ENCODE measurements at places on chromosomes 4 and X.

DNA sequence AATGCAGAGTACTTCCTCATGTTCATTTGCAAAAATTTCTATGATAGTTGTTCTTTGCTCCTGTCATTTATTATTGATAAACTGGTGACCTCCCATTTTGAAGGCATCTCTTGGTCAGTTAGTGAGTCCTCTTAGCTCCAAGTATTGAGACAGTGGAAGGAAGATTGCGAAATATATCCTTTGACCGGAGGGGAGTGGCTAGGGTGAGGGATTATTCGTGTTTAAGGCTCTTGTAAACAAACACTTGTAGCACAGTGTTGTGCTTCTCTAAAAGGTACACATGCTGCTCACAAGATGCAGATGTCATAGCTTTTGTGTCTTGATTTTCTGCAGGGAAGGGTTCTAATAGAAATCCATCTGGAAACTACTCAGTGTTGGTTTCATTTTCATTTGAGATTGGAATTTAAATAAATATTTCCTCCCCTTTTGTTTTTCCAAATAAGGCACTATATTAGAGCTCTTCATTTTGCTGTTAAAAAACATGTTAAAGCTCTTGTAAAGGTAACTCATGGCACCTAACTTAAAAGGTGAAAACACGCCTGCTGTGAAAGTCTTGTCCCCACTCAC, 21.8 kb downstream of the TXLNG start:
- no peak for DNase-seq

- no peak for DNase-seq
Observed at GRCh38 chr4:76536373-76536689, 101.3 kb downstream of the SHROOM3 start.

DNA sequence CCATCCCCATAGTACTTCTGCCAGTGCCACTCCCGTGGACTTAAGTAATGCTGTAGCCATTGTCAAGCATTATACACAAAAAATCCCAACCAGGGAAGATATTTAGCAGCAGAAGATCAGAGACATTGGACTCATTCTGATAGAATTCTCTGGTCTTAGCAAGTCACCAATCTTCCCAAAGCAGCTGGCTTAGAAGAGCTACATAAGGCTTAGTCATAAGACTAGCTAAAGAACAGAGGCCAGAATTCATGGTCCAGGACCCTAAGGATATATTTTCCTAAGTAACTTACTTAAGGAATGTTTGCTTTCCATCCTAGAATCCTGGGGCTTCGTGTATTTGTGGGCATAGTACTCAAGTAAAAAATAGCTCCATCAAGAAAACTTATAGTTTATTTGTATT, 100.3 kb upstream of the SLIT2 start:
- DNase-seq = no peak

GRCh38 chr4:174422893-174423256, 99.4 kb downstream of the HPGD start:
- no peak for DNase-seq

- no peak for DNase-seq
Observed at GRCh38 chr4:21887481-21887880, 61.1 kb downstream of the KCNIP4 start.

DNA sequence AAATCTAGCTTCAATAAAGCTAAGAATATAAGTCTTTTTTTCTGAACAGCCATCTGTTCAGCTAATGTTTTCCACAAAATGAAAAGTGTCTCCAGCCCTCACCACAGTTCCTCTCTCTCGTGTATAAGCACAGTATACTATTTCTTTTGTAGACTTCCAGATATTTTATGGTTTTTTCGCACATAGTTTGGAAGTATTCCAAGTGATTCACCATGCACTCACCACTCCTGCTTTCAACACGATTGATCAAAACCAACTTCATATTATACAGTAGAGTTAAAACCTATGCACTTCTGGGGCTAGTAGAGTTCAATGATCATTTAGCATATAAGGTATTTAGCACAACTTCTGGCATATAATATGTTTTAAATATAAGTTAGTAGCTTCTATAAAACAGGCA, 105.8 kb upstream of the DCAF12L1 start:
- no peak for DNase-seq

DNA sequence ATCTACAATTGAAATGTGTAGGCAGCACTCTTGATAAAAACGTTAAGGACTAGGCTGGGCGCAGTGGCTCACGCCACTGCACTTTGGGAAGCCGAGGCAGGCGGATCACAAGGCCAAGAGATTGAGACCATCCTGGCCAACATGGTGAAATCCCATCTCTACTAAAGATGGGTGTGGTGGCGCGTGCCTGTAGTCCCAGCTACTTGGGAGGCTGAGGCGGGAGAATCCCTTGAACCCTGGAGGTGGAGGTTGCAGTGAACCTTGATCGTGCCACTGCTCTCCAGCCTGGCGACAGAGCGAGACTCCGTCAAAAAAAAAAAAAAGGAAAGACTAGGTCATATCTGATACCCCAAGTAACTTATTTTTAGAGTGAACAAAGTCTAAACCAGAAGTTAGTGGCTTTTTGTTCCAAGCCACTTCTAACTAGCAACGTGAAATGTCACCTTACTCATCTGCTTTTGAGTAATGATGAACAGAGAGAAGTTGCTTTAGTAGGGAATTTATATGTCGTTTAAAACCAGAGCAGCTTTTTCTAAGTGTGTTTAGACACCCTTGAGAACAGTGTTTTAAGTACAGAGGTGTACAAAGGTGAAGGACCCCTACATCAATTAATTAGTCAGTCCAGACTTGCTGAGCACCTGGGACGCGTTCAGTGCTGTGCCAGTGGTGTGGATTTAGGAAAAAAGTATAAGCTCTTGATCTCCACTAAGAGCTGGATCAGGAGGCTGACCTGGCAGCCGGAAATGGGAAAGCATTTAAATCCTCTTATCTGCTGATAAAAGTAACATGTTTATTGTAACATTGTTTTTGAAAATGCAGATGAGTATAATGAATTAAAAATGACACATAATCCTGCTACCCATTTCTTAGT, 23.5 kb downstream of the SPRY1 start:
- DNase-seq = peak; percentile 42

DNA sequence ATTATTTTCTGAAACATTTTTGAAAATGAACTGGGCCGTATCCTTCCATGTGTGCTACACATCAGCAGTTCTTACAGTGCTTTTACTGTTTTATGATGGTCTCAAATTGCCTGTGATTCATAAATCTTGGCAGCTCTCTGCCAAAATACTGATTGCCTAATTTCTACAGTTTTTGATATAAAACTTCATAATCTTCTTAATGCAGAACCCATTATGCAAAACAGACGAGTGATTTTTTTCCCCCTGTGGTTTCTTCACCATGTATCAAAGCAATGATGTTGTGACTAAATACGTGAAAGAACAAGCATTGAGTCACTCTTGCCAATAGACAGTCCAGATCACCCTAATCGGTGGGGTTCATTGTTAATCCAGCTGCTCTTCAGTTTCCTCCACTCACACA, 156.4 kb upstream of the WDR1 start:
- no peak for DNase-seq

- DNase-seq = no peak
Observed at GRCh38 chr4:78409612-78410202, 141.9 kb upstream of the ANXA3 start.

DNA sequence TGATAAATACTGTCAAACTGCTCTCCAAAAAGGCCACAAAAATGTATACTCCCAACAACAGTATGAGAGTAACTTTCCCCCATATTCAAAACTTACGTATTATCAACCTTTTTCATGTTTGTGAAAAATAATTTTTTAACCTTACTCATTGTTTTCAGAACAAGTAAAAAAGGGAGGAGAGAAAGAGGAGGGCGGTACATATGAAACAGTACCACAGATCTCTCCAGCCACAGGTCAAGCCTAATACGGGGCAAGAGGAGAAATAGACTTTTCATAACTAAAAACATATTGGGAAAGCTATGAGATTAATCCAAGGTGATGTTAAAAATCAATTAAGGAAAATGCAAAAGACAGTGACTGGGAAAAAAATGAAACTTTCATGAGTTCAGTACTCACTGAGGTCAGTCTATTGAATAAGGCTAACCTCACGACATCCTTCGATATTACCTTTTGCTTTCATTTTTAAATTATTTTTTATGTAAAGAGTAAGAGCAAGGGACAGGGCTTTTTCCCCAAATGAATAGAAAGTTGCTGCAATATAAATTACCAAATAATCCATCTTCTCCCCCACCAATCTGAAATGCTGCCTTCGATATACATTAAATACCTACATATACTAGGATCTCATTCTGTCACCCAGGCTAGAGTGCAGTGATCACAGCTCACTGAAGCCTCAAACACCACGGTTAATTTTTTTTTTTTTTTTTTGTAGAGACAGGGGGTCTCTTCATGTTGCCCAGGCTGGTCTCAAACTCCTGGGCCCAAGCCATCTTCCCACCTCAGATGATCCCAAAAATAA, 25.3 kb downstream of the FBXW7 start:
- no peak for DNase-seq

- DNase-seq = no peak
Observed at GRCh38 chr4:38287101-38287851, 327.1 kb downstream of the PTTG2 start.

GRCh38 chrX:31112226-31112999, 40.6 kb upstream of the FTHL17 start:
- DNase-seq = no peak

DNA sequence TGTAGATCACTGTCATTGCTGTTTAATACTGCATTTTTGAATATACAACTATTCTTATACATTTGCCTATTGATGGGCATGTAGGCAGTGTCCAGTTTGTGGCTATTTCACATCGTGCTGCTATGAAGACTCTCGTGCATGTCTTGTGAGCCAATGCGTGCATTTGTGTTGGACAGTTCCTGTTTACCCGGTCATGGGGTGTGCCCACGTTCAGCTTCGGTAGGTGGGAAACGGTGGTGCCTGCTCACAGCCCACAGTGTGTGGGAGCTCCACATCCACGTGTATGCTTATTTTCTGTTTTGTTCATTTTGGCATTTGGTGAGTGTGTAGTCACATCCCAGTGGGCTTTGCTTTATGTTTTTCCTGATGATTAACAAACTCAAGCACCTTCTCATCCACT, 19.7 kb upstream of the RNF212 start:
- no peak for DNase-seq

DNA sequence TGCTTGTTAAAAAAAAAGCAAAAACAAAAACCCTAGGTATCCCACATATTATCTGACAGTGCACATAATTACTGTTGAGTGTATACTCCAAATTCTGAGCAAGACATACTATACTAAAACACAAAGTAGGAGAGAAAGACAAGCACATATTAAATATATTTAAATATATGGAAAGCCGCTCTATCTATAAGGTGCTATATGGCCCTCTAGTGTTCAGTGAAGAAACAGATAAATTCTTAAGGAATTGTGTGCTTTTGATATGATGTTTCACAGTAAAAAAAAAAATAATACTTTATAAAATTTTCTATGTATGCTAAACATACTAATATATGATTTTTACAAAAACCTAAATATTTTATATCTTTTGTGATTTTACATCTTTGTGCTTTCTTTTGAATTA, 137.8 kb downstream of the FBXW7 start:
- peak; percentile 28 for DNase-seq

- DNase-seq = no peak
Observed at GRCh38 chr4:91621446-91621845, 682.3 kb upstream of the GRID2 start.

- peak; percentile 87 for DNase-seq
Observed at GRCh38 chr4:40264995-40265909, 68.4 kb downstream of the RHOH start.

DNA sequence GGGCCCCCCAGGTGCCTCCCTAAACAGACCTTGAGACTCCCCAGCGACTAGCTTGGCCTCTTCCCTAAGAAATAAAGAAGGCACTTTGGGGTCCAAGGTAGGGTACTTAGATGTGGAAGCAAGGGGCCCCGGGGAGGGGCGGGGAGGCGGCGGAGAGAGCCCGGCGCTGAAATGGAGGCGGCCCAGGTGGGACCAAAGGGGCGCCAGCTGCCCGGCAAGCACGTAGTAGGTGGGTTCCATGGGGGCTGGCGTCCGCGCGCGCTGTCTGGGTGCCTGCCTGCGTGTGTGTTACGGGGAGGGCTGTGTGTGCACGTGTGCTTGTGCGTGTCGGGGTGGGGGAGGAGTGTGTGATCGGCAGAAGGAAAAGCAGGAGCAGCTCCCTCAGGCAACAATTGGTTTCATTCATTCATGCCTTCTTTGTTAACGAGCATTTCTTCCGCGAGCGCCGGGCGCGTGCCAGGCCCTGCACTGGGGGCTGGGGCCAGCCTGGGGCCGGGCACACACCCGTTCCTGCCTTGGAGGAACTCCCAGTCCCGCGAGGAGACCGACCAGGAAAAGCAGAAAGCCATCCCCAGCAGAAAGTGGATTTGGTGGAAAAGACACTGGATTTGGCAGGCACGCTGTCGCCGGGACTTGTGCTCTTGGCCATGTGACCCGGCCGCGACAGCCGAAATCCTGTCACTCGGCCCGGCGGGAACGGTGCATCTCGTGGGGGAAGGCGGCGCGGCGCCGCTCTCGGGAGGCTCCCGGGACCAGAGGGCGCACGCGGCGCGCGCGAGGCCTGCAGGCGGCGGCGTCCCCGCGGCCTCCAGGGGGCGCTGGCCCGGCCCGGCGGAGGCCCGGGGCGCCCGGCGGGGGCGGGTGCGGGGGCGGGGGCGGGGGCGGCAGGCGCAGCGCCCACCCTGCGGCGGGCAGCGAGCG, 3.3 kb upstream of the DUSP9 start:
- DNase-seq = no peak

DNA sequence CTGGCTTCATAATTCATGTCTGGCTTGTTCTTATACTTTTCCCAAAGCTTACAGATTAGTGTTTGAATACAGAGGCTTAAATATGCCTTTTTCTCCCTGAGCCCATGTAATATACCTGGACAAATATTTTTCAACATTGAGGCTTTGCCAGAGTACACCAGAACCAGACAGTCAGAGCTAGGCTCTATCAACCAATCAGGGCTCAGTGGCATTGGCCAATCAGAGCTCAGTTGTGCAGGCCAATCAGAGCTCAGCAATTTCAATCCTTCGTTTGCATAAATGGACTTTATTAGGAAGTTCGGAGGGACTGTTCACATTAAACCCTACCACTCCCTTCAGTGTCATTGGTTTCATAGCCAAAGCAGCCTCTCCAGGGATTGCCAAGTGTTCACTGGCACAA, 51.2 kb upstream of the TMSB15B start:
- DNase-seq = no peak

DNA sequence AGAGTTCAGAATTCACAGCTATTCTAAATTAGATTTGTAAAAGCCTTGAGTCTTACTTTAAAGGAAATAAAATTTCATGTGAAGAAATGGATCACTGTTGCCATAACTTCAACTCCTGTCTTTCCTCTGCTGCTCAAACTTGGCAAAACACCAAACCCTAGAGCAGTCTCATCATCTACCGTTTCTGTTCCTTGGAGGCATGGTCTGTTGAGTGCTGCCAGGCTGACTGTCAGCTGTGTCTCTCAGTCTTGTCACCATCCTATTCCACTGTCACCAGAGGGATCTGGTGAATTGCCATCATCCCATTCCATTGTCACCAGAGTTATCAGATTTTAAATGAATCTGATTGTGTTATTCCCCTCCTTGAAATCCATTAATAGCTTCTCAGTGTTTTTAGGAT, 55.6 kb downstream of the STIM2 start:
- DNase-seq = no peak
